Transverse colon (tissue), 4 donors: ENCODE measurements at places on chromosomes 7 and 10. TPM values are rescaled to one million over a fixed set of nuclear protein-coding genes. Genes with fewer than 3 reads are reported as not detected.

PNLIPRP2 gene
- not detected for total RNA-seq

SPDYE9 gene
- not detected for total RNA-seq

GRCh38 chr7:47782022-47782421, 166.2 kb downstream of the PKD1L1 start:
- no peaks in the 10 kb centered on the region for H3K4me1 ChIP-seq
- H3K36me3 ChIP-seq = no peaks in the 10 kb centered on the region
- H3K4me3 ChIP-seq = no peak overlapping the region
- H3K27me3 ChIP-seq = no peaks in the 10 kb centered on the region

CALML3 gene
- total RNA-seq = not detected

PPP1R3C gene
- 2.4 TPM for total RNA-seq

MRLN gene
- total RNA-seq = not detected

GRCh38 chr7:30237271-30237695, 47.1 kb upstream of the ZNRF2 start:
- DNase-seq = no peak
- no peak overlapping the region for H3K27ac ChIP-seq
- H3K36me3 ChIP-seq = no peaks in the 10 kb centered on the region
- no peak overlapping the region for H3K4me3 ChIP-seq
- peaks cover 13% of the 10 kb centered on the region for H3K4me1 ChIP-seq
- H3K27me3 ChIP-seq = no peaks in the 10 kb centered on the region

STAG3 gene
- total RNA-seq = 2.2 TPM

GRCh38 chr7:19530261-19530660, 178.6 kb downstream of the POLR1F start:
- no peaks in the 10 kb centered on the region for H3K4me1 ChIP-seq
- H3K4me3 ChIP-seq = no peak overlapping the region
- no peaks in the 10 kb centered on the region for H3K36me3 ChIP-seq
- DNase-seq = no peak
